ENCODE measurements at places on chromosomes 12 and 14. TPM values are rescaled to one million over a fixed set of nuclear protein-coding genes. Genes with fewer than 3 reads are reported as not detected.

GRCh38 chr12:69821456-69822159, 3.4 kb upstream of the MYRFL start:
- no peaks in the 10 kb centered on the region for H3K27me3 ChIP-seq
- no peaks in the 10 kb centered on the region for H3K36me3 ChIP-seq
- no peaks in the 10 kb centered on the region for H3K4me1 ChIP-seq
- no peak for DNase-seq

DNA sequence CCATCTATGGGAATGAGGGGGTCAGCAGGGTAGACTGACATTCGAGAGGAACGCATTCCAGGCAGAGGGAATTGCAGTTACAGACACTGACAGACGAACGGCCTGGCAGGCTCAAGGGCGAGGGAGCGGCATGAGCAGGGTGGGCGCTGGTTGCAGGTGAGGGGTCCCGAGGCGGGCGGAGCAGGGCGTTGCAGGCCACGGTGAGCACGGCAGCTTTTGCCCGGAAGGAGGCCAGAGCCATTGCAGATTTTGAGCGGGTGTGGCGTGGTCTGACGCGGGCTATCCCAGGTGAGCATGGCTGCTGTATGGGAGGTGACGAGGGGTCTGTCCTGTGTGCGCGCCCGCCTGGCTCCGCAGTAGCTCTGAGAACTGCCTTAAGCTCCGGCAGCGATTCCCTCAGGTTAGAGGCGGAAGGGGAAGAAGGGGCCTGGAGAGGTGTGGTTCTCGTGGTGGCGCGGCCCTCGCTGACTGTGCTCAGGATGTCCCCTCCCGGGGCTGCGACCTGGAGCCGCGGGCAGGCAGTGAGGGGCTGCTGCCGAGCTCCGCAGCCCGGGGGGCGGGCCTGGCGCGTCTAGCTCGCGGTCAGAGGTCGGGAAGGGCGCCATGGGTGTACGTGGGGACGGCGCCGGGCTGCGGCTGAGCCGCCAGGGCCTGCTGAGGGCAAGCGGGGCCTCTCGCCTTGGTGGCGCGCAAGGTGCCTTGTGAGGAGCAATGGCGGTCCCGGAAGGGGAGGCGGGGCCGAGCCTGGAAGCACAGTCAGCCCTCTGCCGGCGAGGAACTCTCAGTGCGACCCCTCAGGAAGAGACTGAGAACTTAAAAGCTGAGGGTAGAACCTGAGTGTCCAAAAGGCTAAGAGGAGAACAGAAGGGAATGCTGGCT, 177.1 kb downstream of the CACNA1C start:
- H3K4me1 ChIP-seq, result no peaks in the 10 kb centered on the region
- peak; percentile 87 for DNase-seq
- H3K27ac ChIP-seq, result no peak overlapping the region
- no peaks in the 10 kb centered on the region for H3K36me3 ChIP-seq

GRCh38 chr12:42607584-42608058, 18.1 kb upstream of the PRICKLE1 start:
- H3K27ac ChIP-seq, result no peak overlapping the region
- peaks cover 4% of the 10 kb centered on the region for H3K27me3 ChIP-seq
- peak; percentile 58 for DNase-seq
- H3K36me3 ChIP-seq, result no peaks in the 10 kb centered on the region

- no peaks in the 10 kb centered on the region for H3K27me3 ChIP-seq
- no peaks in the 10 kb centered on the region for H3K4me1 ChIP-seq
- H3K27ac ChIP-seq, result no peak overlapping the region
- H3K36me3 ChIP-seq, result no peaks in the 10 kb centered on the region
- no peak overlapping the region for H3K4me3 ChIP-seq
- no peak for DNase-seq
These were observed 37.4 kb downstream of the HSPB8 start for GRCh38 chr12:119216084-119216483.

DNA sequence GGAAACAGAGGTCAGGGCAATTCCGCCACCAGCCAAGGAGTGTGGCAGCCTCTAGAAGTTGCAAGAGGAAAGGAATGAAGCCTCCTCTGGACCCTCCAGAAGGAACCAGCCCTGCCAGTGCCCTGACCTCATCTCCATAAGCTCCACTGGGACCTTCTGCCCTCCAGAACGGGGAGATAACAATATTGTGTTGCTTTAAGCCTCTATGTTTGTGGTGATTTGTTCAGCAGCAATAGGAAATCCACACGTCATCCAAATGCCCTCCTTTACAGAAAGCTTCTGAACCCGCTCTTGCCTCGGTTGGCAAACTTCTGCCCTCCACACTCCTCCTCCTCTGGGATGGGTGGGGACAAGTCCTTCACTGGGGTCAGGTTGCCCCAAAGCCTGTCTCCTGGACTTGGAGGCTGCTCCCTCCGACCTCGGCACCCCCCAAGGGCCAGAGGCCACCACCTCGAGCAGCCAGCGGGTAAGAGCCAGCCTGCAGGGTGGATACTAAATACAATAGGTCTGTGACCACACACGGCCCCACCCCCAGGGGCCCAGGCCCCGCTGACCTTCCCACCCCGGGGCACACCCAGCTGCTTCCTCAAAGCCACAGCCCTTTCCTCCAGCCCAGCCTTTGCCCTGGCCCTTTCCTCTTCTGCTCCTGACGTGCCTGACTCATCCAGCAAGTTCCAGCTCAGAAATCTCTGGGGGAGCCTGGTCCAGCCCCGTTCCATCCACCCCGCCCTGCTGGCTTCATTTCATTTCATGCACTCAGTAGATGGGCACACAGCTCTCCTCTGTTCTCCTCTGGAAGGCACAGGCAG, 58.7 kb upstream of the NCOR2 start:
- H3K36me3 ChIP-seq, result no peaks in the 10 kb centered on the region
- H3K27ac ChIP-seq, result no peak overlapping the region
- no peaks in the 10 kb centered on the region for H3K27me3 ChIP-seq
- peaks cover under 1% of the 10 kb centered on the region for H3K4me1 ChIP-seq
- peak; percentile 67 for DNase-seq
- no peak overlapping the region for H3K4me3 ChIP-seq

DNA sequence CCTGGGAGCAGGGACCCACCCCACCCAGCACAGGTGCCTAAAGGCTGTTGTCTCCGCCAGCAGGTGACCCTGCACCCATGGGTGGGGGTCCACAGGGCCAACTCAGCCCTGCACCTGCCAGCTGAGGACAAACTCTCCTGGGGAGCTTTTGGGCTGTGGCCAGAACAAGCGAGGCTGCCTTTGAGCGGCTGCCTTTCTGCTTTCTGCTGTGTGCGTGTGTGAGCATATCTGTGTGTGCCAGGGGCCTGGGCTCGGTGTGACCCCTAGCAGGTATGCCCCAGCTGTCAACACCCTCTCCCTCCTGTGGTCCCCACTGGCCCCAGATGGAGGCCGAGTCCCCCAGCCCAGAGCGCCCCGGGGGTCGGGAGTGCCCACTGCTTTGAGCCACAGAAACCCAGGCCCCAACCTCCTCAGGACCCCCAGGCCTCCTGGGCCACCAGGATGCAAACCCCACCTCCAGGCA, 25.9 kb upstream of the GPR132 start:
- H3K27ac ChIP-seq, result no peak overlapping the region
- H3K27me3 ChIP-seq, result peaks cover 32% of the 10 kb centered on the region
- no peaks in the 10 kb centered on the region for H3K36me3 ChIP-seq
- no peak overlapping the region for H3K4me3 ChIP-seq

DNA sequence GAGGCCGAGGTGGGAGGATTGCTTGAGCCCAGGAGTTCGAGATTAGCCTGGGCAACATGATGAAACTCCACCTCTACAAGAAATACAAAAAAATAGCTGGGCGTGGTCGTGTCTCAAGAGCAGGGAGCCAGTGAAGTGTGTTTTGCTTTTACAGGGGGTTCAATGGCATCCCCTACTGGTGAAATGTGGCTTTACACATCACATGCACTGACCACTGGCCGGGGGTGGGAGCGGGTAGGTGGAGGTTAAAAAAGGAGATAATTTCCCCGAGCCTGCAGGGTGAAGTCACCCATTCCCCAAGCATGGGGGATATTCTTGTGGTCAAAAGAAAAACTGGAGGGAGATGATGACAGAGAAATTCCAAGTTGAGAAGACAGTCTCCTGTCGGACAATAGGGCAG, 63.6 kb upstream of the PWP1 start:
- H3K4me1 ChIP-seq, result no peaks in the 10 kb centered on the region
- H3K4me3 ChIP-seq, result no peak overlapping the region

DNA sequence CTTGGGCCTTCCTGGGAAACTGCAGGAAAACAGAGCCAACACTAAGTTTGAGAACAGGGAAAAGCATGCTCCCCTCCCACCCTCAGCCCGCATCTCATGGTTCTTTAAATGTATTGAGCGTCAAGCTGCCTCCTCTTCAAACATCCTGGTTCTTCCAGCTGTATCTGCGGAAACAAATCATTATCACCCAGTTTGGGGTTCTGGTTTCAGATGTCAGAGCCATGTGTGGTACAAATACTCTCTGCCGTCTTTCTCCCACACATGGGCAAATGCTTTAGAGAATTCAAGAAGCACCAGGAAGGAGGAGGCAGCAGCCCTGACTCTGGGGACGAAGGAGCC, 29.1 kb downstream of the JDP2 start:
- no peak overlapping the region for H3K4me3 ChIP-seq
- no peak for DNase-seq
- peaks cover 16% of the 10 kb centered on the region for H3K4me1 ChIP-seq
- no peaks in the 10 kb centered on the region for H3K27me3 ChIP-seq

DNA sequence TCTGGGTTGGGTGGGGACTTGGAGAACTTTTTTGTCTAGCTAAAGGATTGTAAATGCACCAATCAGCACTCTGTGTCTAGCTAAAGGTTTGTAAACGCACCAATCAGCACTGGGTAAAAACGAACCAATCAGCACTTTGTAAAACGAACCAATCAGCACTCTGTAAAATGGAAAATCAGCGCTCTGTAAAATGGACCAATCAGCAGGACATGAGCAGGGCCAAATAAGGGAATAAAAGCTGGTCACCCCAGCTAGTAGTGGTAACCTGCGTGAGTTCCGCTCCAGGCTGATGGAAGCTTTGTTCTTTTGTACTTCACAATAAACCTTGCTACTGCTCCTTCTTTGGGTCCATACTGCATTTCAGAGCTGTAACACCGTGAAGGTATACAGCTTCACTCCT, 1.7 kb upstream of the ACOT2 start:
- H3K4me3 ChIP-seq, result no peak overlapping the region
- no peak overlapping the region for H3K27ac ChIP-seq
- no peaks in the 10 kb centered on the region for H3K36me3 ChIP-seq
- no peaks in the 10 kb centered on the region for H3K27me3 ChIP-seq

- no peaks in the 10 kb centered on the region for H3K36me3 ChIP-seq
- no peak overlapping the region for H3K27ac ChIP-seq
- DNase-seq, result no peak
- H3K4me3 ChIP-seq, result no peak overlapping the region
These were observed 98.2 kb downstream of the SRRM4 start for GRCh38 chr12:119079530-119079929.

- DNase-seq, result no peak
- H3K36me3 ChIP-seq, result no peaks in the 10 kb centered on the region
- peaks cover 4% of the 10 kb centered on the region for H3K4me1 ChIP-seq
- peaks cover 67% of the 10 kb centered on the region for H3K27me3 ChIP-seq
- no peak overlapping the region for H3K27ac ChIP-seq
These were observed 96.9 kb downstream of the FIGNL2 start for GRCh38 chr12:51751661-51752060.

GRCh38 chr12:57239587-57240065, 10.1 kb downstream of the SHMT2 start:
- DNase-seq, result peak; percentile 72
- H3K4me3 ChIP-seq, result peak overlapping the region; percentile 67
- H3K27me3 ChIP-seq, result peaks cover 94% of the 10 kb centered on the region
- peaks cover 6% of the 10 kb centered on the region for H3K4me1 ChIP-seq

GRCh38 chr12:119700078-119700477, 32.1 kb downstream of the PRKAB1 start:
- H3K27me3 ChIP-seq, result no peaks in the 10 kb centered on the region
- peaks cover 48% of the 10 kb centered on the region for H3K36me3 ChIP-seq
- no peak for DNase-seq
- H3K4me1 ChIP-seq, result no peaks in the 10 kb centered on the region

DNA sequence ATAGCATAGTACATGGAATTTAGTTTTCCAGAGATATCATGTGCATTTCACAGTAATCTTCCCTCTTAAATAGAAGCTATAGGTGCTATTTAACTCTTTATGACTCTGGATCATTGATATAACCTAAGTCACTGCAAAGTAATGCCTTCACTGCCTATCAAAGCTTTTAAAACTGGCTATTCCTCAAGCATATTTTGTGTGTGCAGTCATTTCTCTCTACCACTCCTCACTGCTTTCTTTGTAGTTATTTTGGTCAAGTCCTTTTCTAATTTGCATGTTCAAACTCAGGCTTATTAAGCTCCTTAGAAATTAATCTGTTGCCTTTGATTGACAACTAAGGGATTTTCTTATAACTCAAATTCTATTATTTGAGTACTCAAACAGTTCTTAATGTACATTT, 79.4 kb upstream of the PLEKHG7 start:
- H3K4me1 ChIP-seq, result no peaks in the 10 kb centered on the region
- no peak overlapping the region for H3K27ac ChIP-seq

- no peak overlapping the region for H3K27ac ChIP-seq
- no peaks in the 10 kb centered on the region for H3K27me3 ChIP-seq
- no peaks in the 10 kb centered on the region for H3K4me1 ChIP-seq
These were observed 9.5 kb downstream of the DCN start for GRCh38 chr12:91173124-91173523.

GRCh38 chr12:3061059-3061458, 16.1 kb upstream of the TSPAN9 start:
- H3K27me3 ChIP-seq, result no peaks in the 10 kb centered on the region
- H3K36me3 ChIP-seq, result no peaks in the 10 kb centered on the region
- peak; percentile 35 for DNase-seq
- H3K4me3 ChIP-seq, result no peak overlapping the region

DNA sequence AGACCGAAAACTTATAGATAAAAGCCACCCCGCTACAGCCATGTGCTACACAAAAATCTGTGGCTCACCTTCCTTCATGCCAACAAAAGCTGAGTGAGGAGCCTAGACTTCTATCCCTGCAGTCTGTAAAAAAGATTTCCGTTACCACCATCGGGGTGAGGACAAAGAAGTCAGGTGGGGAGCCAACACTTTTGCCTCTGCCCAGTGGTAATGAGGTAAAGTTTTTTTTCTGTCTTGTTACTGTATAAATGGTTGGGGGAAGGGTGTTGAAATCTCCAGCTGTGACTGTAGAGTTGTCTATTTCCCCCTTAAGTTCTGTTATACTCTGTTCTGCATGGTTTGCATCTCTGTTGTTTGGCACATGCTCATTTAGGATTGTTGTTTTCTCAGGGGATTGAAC, 707.8 kb downstream of the FLRT2 start:
- no peaks in the 10 kb centered on the region for H3K27me3 ChIP-seq
- peak; percentile 69 for DNase-seq
- H3K27ac ChIP-seq, result no peak overlapping the region
- H3K4me3 ChIP-seq, result no peak overlapping the region

GRCh38 chr12:25764892-25765291, 193.6 kb upstream of the RASSF8 start:
- no peaks in the 10 kb centered on the region for H3K36me3 ChIP-seq
- H3K27me3 ChIP-seq, result no peaks in the 10 kb centered on the region
- DNase-seq, result no peak
- H3K27ac ChIP-seq, result no peak overlapping the region
- H3K4me3 ChIP-seq, result no peak overlapping the region

GRCh38 chr14:80464531-80465149, 253.3 kb upstream of the DIO2 start:
- H3K27me3 ChIP-seq, result peaks cover 81% of the 10 kb centered on the region
- no peak overlapping the region for H3K4me3 ChIP-seq
- peak; percentile 77 for DNase-seq
- no peaks in the 10 kb centered on the region for H3K36me3 ChIP-seq
- H3K27ac ChIP-seq, result no peak overlapping the region

GRCh38 chr14:98908050-98908449, 363.9 kb downstream of the BCL11B start:
- no peaks in the 10 kb centered on the region for H3K36me3 ChIP-seq
- no peaks in the 10 kb centered on the region for H3K27me3 ChIP-seq
- H3K4me1 ChIP-seq, result no peaks in the 10 kb centered on the region
- no peak overlapping the region for H3K4me3 ChIP-seq
- no peak for DNase-seq

Gene ADCY6
- total RNA-seq, result 58.6 TPM

Gene FZD10
- total RNA-seq, result 0.59 TPM

Gene TRHDE
- total RNA-seq, result 1.2 TPM

Gene KLRC3
- not detected for total RNA-seq

Gene ARHGAP9
- 1.6 TPM for total RNA-seq

Gene FSCB
- not detected for total RNA-seq
